CD4-positive, alpha-beta T cell treated with Interleukin-15 for 4 hours (primary cell): ENCODE measurements at places on chromosomes 2 and 18.

- DNase-seq: no peak
Measured at GRCh38 chr2:72012886-72013574, 134.6 kb downstream of the CYP26B1 start.

GRCh38 chr18:44143072-44143471 lies 537.6 kb upstream of the SETBP1 start:
- DNase-seq: no peak

DNA sequence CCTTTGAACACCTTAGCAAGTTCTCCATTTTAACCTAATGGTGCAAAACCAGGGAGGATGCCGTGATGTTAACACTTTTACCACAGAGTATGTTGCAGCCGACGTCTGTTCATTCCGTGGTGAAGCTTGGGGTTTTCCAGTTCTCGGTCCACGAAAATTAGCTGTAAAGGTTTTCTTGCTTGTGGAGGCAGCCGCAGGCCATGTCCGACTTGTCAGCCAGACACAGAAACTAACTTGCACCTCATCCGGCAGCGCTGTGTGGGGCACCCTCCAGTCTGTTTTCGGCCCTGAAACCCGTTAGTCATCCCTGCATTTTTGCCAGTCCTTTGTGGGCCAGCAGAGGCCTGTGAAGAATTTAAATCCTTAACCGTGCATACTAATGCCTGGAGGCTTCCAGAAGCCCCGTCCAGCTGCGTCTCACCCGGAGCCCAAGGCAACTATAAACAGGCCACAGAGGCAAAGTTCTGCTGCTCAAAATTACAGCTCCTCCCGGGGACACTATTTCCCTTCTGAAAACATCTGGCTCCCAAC lies 70.6 kb downstream of the SH3YL1 start:
- peak; percentile 46 for DNase-seq

DNA sequence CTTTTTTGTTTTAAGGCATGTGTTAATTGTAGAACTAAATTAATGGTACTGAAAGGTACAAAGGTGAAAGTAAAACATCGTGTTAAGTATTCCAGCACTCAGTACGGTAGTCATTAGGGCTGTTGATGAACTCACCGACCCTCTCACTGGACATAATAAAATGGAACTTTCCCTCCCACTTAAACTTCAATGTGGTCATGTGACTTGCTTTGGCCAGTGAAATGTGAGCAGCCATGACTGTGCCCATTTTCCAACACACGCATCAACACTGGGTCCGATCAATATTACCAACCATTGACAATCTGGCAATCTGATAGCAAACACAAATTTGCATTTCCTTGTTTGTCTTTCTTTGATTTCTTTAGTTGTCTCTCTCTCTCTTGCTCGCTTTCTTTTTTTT lies 125.1 kb downstream of the SPP2 start:
- no peak for DNase-seq

GRCh38 chr2:104860451-104860790 lies 6.5 kb downstream of the POU3F3 start:
- no peak for DNase-seq

DNA sequence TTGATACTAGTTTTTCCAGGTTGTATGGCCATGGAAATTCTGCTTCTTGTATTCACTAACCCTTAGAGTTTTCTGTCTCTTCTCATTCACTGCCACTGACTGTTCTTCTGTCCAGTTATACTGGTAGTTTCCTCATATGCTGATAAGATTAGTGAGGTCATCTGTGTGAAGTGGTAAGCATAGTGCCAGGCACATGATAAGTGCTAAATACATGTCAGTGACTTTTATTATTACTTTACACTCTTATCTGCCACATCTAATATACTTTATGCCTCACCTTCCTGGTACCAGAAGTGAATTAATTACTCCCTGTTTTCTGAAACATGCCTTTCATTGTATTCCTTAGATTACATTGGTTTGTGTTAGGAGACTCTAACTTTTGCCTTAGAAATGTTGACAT lies 91.3 kb downstream of the NBEAL1 start:
- no peak for DNase-seq

GRCh38 chr2:80059447-80059846 lies 245.1 kb downstream of the LRRTM1 start:
- no peak for DNase-seq

- no peak for DNase-seq
Measured at GRCh38 chr2:203873461-203873860, 5.9 kb downstream of the CTLA4 start.

DNA sequence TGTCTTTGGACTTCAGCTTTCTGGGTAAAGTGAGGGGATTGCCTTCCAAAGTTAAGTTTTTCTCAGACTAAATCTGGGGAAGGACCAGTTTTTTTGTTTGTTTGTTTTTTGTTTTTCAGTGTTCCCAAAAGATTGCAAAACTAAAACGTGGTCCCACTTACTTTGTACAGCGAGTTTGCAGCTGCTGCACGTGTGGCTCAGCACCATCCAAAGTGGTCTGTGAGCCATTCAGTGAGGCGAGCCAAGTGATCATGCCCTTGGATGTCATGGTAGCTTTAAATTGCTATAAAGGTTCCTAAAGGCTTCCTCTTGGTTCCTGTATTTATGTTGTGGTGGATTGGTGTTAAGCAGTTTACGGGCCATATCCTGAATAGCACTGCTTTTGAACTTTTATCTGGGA lies 23.0 kb downstream of the TET3 start:
- DNase-seq: no peak

- DNase-seq: no peak
Measured at GRCh38 chr2:96484091-96484490, 21.1 kb downstream of the NEURL3 start.

DNA sequence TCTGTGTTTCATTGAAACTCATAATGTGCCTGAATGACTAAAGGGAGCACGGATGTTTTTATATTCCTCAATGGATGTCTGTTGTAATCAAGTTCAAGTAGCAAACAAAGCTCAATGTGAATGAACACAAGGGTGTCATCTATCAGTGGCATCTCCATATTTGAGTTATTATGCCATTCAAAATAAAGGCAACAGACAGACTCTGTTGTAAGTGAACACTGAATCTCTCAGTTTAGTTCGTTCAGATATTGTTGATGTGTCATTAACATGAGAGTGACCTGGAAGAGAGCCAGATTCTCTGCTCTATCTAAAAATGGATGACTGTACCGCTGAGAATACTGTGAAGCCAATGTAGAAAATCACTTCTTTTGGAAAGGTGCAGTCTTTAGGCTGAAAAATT lies 118.7 kb downstream of the NUP35 start:
- no peak for DNase-seq

DNA sequence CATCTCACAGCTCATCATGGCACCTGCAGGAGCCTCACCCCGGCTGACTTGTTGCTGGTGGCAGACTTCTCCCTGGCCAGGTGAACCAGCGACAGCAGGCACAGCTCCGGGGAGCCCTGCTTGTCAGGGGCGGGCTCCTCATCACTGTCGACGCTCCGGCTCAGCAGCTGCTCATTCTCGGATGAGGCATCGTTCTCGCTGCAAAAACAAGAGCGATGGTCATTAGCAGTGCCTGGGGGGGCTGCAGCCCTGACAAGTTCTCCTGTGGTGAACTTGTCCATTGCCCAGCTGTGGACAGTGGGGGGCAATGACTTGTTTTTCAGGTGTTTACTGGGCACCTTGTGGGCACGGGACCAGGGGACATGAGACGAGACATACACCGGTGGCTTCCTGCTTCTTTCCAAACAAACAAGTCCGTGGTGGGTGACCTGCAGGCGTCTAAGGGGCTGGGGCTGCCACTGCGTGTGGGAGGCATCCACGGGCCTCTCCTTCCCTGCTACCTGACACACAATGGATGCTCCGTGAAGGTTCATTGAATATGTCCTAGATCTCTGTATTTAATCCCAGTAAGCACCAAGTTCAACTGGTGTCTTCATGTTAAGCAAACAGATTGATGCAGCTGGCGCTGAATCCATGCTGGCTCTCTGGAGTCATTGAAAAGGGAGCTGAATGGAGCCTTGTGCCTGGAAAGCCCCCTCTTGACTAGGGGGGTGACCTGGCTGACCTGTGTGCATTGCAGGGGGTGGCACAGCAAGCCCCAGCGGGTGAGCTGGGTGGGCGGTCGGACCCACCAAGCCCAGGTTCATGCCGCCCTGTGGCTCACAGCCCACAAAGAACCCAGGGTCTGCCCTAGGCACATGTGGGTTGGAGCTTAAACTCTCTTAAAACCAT lies 81.0 kb downstream of the EDAR start:
- no peak for DNase-seq

DNA sequence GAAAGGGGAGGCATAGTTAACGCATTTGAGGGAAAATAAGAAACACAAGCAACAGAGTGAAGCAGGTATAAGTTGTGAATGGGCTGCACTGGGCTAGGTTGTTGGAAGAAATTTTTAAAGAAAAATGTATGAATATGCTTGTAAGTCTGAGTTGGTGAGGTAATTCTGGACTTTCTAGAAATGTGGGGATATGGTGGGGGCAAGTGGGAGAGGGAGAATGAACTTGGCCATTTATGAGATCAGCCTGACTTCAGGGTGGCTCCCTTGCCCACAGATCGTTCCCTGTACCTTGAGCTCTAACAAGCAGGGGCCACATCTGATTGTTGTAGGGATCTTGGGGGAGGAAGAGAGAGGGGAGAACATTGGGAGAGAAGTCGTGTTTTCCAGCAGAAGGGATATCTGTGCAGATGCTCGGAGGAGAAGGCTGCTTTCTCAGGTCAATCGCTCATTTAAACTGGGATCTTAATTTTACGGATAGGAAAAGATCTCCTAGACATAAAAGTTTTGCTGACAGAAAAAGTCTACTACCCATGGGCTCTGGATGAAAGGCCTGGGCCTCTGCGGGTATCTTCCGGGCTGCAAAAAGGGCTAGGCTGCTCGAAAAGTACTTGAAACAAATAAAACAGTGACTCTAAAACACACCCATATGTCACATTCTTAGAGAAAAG lies 42.5 kb upstream of the FZD5 start:
- no peak for DNase-seq

GRCh38 chr18:35106013-35106844 lies 65.0 kb downstream of the MAPRE2 start:
- no peak for DNase-seq

- no peak for DNase-seq
Measured at GRCh38 chr18:58105888-58106260, 61.8 kb downstream of the NEDD4L start.

- no peak for DNase-seq
Measured at GRCh38 chr2:105187531-105187930, 54.0 kb upstream of the GPR45 start.

DNA sequence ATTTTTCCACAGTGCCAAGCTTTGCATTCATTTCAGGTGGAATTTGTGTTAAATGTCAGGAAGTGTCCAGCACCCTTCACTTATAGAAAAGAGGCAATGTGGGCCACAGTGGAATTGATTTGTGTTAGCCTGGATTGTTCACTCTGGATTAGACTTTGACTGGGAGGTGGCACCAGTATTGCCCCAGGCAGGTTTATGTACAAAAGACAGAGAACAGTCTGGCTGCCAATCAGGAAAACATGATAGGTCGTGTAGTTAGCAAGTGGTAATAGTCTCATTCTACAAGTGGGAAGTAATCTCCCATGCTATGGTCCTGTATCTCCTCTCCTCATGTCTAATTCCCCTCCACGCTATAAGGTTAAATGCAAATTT lies 45.6 kb downstream of the RAB27B start:
- DNase-seq: no peak

GRCh38 chr2:68885074-68885810 lies 14.0 kb upstream of the BMP10 start:
- DNase-seq: no peak

DNA sequence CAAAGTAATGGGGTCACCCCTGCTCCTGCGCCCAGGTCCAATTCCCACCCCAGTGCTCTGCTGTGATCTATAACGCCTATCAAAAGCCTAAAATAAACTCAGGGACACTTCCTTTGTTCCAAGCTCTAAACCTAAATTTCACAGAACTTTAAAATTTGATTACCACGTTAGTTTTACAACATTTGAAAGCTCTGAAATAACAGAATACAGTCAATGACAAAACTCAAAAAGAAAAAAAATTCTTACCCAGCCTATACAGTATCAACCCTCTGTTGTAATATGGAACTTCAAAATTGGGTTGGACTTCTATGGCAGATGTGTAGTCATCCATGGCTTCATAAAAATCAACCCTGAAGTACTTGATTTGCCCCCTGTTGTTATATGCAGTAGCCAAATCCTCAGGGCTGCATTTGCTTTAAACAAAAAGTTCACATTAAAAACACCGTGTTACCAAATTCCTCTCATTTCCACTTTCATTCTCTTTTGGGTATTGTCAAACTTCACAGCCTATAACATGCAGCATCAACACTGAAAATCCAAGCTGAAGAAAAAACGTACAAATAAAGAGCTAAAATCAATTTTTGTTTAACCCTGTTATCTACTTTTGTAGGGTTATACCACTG lies 4.0 kb downstream of the TTC32 start:
- no peak for DNase-seq

- DNase-seq: no peak
Measured at GRCh38 chr2:166074430-166074829, 53.4 kb downstream of the SCN1A start.

- no peak for DNase-seq
Measured at GRCh38 chr18:49521216-49521835, 34.3 kb upstream of the C18orf32 start.

- no peak for DNase-seq
Measured at GRCh38 chr2:217065695-217066405, 206.0 kb upstream of the TNP1 start.

DNA sequence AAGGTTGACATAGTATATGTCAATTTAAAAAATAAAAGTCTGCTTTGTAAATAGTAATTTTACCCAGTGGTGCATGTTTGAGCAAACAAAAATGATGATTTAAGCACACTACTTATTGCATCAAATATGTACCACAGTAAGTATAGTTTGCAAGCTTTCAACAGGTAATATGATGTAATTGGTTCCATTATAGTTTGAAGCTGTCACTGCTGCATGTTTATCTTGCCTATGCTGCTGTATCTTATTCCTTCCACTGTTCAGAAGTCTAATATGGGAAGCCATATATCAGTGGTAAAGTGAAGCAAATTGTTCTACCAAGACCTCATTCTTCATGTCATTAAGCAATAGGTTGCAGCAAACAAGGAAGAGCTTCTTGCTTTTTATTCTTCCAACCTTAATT lies 78.6 kb upstream of the CSRNP3 start:
- DNase-seq: no peak

DNA sequence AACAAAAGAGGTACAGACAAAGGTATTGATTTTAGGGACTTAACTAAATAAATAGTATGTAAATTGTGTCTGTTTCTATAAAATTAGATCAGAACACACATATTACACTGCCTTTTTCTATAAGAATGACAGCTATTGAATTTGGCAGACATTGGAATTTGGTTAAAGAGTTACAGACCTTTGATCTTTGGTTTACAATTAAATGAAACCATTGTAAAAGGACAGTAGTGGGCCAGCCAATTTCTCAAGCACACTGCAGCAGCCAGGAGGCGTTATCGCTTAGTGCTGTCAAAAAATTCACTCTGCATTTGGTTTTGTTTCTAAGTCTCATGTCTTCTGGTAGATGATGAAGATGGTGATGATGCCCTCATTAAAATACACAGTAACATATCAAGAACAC lies 175.9 kb downstream of the NR4A2 start:
- no peak for DNase-seq
